ENCODE measurements at places on chromosomes 13 and 19.

DNA sequence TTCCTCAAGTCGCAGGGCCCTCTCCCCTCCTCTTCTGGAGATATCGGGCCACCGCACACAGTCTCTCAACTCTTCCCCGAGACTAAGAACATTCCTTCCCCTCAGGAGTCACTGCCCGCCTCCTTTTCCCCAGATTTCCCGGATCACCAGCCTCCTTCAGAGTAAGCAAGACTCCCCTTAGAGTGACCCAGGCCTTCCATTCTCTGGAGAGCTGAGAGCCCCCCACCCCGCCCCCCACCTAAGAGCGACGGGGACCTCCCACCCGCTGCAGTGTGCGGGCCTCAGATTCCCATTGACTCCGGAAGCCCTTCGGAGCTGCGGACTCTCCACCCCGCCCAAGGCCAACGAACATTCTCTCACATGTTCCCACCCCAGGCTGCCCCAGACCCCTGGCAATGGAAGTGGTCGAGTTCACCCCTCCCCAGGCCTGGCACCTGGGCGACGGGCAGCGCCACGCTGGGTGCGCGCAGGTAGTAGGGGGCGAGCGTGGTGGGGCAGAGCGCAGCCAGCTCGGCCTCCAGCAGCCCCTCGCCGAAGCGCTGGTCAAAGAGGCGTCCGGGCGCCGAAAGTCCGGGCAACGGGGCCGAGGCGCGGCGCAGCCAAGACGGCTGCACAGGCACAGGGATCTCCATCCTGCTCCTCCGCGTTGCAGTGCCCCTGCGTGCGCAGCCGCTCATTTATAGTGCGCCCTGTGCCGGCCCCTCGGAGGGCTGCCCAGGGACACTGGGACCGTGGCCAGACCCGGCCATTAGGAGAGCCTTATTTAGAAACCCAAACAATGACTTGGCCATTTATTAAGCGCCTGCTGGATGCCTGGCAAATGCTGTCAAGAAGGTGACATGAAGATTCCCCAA lies at the start of gene HSPB6:
TSS of gene HSPB6 (minus strand) at position 653 of the 854 bp plus-strand sequence. CDS start at position 632, 21 bp downstream.
- peak within 1 kb of the TSS; percentile 93 for H3K27ac ChIP-seq
- DNase-seq: peak; percentile 89
- H3K36me3 ChIP-seq: no peaks in the 10 kb centered on the region
- no peaks in the 10 kb centered on the region for H3K27me3 ChIP-seq

DNA sequence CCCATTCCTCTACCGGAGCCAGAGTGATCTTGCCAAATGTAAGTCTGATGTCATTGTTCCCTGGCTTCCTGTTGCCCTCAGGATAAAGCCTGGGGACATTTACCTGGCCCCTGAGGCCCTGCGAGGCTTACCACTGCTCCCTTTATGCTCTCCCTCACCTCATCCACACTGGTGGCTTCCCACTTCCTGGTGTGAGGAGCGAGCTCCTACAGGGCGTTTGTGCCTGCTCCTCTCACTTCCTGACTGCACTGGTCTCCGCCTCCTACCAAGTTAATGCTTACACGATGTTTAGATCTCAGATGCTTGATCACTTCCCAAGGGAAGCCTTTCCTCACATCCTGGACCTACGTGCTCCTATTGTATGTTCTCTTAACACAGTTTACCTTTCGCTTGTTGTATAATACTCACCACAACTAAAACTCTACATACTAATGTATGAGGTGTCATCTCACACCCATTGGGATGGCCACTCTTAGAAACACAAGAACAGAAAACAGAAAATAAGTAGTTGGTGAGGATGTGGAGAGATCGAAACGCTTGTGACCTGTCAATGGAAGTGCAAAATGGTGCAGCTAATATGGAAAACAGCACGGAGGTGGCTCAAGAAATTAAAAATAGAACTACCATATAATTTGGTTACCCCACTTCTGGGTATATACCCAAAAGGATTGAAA lies 177.6 kb downstream of the SHISA2 start:
- H3K27me3 ChIP-seq: no peaks in the 10 kb centered on the region
- no peak for DNase-seq
- no peaks in the 10 kb centered on the region for H3K4me1 ChIP-seq

- H3K27ac ChIP-seq: no peak overlapping the region
- H3K4me3 ChIP-seq: no peak overlapping the region
- H3K36me3 ChIP-seq: no peaks in the 10 kb centered on the region
- no peaks in the 10 kb centered on the region for H3K27me3 ChIP-seq
Observed at GRCh38 chr13:70969321-70969720, 861.1 kb upstream of the KLHL1 start.

DNA sequence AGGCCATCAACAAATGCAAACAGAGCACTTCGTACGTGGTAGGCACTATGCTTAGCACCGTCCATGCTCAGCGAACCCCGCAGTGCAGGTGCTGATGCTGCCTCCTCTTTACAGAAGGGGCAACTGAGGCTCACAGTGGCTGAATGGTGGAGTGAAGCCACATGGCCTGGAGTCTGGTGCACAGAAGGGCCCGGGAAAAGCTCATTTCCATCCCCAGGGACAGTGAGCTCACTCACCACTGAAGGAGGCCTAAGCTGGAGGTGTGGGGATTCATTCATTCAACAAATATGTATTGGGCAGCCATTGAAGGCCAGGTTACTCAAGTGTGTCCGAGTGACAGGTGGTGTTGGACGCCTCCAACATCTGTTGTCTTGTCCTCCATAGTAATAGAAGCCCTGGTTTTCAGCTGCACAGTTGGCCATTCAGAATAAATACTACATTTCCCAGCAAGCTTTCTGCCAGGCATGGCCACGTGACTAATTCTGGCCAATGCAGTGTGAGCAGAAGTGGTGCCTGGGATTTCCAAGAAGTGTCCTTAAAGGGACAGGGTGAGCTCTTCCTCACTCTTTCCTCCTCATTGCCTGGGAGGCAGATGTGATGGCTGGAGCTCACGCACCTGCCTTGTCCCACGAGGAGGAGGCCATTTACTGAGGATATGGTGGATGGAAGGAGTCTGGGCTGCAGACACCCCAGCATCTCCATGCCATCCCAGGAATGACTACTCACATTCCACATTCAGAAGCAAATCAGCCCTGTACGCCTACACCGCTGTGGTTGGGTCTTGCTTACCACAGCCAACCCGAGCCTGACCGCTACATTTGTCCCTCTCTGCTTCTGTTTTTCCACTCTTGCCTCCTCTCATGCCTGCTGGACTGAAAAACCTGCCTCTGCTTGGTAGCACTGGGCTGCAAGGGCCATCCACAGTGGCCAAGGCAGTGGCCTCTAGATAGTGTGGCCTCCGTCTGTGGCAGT lies 2.3 kb upstream of the ZNRF4 start:
- no peak for DNase-seq
- H3K27me3 ChIP-seq: no peaks in the 10 kb centered on the region
- no peak overlapping the region for H3K4me3 ChIP-seq

DNA sequence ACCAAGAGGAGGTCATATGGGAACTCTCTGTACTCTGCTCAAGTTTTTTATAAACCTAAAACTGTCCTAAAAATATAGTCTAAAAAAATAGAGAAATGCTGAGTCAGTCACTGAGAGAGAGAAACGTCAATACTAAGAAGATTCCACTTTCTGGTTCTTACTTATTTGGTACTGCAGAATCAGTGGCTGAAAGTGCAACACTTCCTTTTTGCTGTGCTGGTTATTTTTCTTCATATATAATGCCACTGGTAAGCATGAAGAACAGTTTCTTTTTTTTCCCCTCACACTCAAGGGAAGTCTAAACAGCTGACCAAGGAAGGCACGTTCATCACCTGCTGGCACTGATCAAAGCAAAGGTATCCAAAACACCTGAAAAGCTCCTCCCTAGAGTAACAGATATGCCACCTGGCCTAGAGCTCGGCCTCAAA lies 44.3 kb upstream of the N4BP2L1 start:
- no peak for DNase-seq
- H3K36me3 ChIP-seq: no peaks in the 10 kb centered on the region
- H3K27me3 ChIP-seq: no peaks in the 10 kb centered on the region
- H3K4me3 ChIP-seq: no peak overlapping the region

- no peak for DNase-seq
- no peaks in the 10 kb centered on the region for H3K36me3 ChIP-seq
- no peak overlapping the region for H3K4me3 ChIP-seq
Observed at GRCh38 chr13:26257049-26257448, 3.1 kb downstream of the CDK8 start.

DNA sequence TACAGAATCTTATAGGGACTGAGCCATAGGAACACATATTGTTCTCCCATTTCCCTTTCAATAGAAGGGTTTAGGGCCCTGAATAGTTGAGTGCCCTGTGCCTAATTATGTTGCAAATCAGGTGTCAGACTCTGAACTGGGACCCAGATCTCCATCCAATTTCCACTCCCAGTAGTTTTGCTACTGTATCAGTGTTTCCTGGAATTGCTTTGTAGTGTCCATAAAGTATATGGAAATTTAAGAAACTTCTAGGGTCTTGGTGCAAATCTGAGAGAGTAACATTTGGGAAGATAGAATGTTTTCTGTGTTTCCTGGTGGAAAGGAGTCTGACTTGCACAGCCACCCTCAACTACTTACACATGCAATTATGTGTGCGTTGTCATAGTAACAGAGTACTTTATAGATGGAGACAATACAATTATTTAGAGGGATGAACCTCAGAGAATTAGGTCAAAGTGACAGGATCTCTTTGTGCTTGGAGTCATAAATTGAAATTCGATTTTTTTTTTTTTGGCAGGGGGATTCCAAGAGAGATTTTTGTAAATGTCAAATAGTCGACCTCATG lies 646 bp upstream of the SLC10A2 start:
- no peak overlapping the region for H3K4me3 ChIP-seq
- H3K36me3 ChIP-seq: no peaks in the 10 kb centered on the region
- H3K27me3 ChIP-seq: no peaks in the 10 kb centered on the region
- H3K4me1 ChIP-seq: no peaks in the 10 kb centered on the region

DNA sequence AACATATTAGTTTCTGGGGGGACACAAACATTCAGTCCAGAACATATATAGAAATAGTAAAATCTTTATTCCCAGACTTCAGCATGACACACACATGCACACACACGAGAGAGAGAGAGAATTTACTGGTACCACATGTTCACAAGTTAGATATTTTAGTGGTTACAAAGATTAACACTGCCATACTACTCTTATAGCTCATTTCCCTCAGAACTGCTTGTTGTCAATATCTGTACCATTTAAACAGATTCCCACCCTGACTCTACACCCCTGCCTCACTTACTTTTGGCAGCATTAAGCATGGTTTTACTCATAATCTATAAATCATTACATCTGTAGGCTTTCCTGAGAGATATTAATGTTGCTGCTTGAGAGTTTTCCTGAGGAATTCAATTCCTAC lies 524.7 kb upstream of the HTR2A start:
- H3K36me3 ChIP-seq: no peaks in the 10 kb centered on the region
- no peaks in the 10 kb centered on the region for H3K27me3 ChIP-seq
- no peak overlapping the region for H3K27ac ChIP-seq
- no peaks in the 10 kb centered on the region for H3K4me1 ChIP-seq
- no peak for DNase-seq
- H3K4me3 ChIP-seq: no peak overlapping the region

DNA sequence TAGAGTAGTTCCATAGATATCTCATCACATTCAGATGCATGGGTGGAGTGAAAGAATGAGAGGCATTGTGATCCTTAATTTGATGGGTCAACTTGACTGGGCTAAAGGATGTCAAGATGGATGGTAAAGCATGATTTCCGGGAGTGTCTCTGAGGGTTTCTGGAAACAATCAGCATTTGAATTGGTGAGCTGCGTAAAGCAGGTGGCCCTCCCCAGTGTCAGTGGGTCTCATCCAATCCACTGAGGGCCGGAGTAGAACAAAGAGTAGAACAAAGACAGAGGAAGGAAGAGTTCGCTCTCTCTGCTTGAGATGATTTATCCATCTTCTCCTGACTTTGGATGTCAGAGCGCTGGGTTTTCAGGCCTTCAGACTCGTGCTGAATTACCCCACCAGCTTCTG lies 43.1 kb downstream of the SERP2 start:
- H3K4me1 ChIP-seq: no peaks in the 10 kb centered on the region
- H3K36me3 ChIP-seq: no peaks in the 10 kb centered on the region
- no peak for DNase-seq
- no peaks in the 10 kb centered on the region for H3K27me3 ChIP-seq
- H3K4me3 ChIP-seq: no peak overlapping the region

DNA sequence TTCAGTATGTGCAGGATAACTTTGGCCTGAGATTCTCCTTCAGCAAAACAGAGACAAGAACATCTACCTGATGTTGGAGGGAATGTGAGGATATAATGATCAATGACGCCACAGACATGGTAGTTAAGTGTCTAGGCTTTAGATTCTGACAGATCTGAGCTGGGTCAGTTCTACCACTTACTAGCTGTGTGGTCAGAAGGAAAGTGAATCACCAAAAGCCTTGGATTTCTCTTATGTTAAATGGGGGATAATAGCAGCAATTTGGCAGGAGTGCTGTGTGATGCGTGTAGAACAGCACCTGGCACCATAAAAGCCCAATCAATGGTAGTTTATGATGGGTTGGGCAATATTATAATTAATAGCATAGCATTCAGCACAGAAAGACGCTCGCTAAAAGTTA lies 41.7 kb downstream of the RXFP2 start:
- no peaks in the 10 kb centered on the region for H3K36me3 ChIP-seq
- H3K4me1 ChIP-seq: no peaks in the 10 kb centered on the region
- no peak overlapping the region for H3K4me3 ChIP-seq
- DNase-seq: no peak
- H3K27ac ChIP-seq: no peak overlapping the region

DNA sequence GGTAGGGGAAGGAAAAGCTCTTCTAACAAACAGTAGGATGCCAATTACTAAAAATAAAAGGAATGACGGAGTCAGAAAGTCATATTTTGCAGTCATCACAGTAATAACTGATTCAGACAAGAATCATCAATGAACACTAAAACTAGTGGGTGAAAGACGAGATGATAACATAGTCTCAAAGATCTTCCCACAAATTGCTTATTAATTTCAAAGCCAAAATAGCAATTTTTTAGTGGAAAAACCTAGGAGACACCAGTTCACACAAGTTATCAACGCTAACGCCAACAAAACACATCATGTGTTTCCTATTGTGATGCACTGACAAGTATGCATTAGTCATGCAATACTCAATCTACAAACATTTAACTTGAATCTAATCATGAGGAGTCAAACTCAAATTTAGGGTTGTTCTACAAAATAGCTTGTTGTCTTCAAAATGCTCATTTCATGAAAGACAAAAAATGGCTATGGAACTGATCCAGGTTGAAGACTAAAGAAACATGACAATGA lies 18.6 kb downstream of the ZNF233 start:
- no peak overlapping the region for H3K4me3 ChIP-seq
- H3K36me3 ChIP-seq: no peaks in the 10 kb centered on the region
- H3K27me3 ChIP-seq: no peaks in the 10 kb centered on the region
- H3K4me1 ChIP-seq: no peaks in the 10 kb centered on the region

- no peaks in the 10 kb centered on the region for H3K36me3 ChIP-seq
- H3K4me3 ChIP-seq: no peak overlapping the region
- H3K4me1 ChIP-seq: no peaks in the 10 kb centered on the region
- no peaks in the 10 kb centered on the region for H3K27me3 ChIP-seq
- DNase-seq: no peak
- no peak overlapping the region for H3K27ac ChIP-seq
Observed at GRCh38 chr13:43408274-43408673, 378.5 kb downstream of the ENOX1 start.

GRCh38 chr13:81713201-81713600 lies 1372.3 kb upstream of the SPRY2 start:
- DNase-seq: no peak
- H3K27ac ChIP-seq: no peak overlapping the region

Measured in ovary (tissue), 10 donors.